Smooth muscle cell of the brain vasculature (primary cell): ENCODE measurements at places on chromosomes 5 and 9.

GRCh38 chr5:65970481-65971367 is 44.3 kb downstream of the ERBIN start:
- DNase-seq: no peak

DNA sequence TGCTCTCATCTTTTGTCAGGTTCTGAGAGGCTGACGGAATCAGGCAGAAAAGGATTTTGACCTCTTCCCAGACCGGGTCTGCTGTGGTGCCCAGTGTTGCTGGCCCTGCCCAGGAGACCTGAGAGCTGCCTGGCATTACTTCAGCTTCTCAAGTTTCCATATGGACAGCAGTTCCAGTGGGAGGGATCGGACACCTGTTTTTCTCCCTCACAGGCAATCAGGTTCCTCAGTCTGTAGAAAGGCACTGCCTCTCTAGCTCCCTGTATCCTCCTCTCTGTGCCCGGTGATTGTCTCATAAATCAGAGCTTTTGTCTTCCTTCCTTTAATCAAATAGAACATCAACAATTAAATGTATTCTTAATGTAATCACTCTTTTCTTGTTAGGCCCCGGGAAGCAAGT is 198.7 kb downstream of the SEMA6A start:
- DNase-seq: no peak

- DNase-seq: no peak
These were observed 21.0 kb downstream of the F2RL2 start for GRCh38 chr5:76602094-76602726.

- no peak for DNase-seq
These were observed 372.2 kb downstream of the TMEM232 start for GRCh38 chr5:110354311-110354710.

GRCh38 chr5:133883916-133884315 is 84.5 kb downstream of the C5orf15 start:
- DNase-seq: no peak

GRCh38 chr5:141760193-141760592 is 78.2 kb upstream of the ARAP3 start:
- no peak for DNase-seq
